ENCODE measurements at places on chromosomes 6 and 20.

GRCh38 chr6:144588697-144589325, 303.7 kb downstream of the UTRN start:
- DNase-seq, result no peak

- DNase-seq, result no peak
Measured at GRCh38 chr6:42108071-42108470, 34.3 kb downstream of the C6orf132 start.

GRCh38 chr6:25350573-25350972, 71.4 kb downstream of the CARMIL1 start:
- no peak for DNase-seq

DNA sequence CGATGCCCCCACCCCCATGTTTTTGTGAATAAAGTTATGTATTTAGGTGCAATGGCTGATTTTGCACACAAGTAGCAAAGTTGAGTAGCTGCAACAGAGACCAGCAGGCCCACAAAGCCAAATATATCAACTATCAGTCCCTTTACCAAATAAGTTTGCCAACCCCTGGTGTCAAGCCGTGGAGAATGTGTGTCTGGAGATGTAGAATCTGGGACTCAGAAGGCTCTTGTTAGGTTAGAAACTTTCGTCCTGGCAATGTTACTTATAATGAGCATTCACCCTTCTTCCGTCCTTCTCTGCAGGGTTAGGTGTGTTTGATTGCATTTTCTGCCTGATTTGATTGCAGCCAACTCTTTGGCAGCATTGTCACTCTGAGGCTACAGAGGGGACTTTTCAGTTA, 57.8 kb downstream of the ZNF217 start:
- no peak for DNase-seq

GRCh38 chr20:47113362-47114109, 218.9 kb downstream of the EYA2 start:
- no peak for DNase-seq

DNA sequence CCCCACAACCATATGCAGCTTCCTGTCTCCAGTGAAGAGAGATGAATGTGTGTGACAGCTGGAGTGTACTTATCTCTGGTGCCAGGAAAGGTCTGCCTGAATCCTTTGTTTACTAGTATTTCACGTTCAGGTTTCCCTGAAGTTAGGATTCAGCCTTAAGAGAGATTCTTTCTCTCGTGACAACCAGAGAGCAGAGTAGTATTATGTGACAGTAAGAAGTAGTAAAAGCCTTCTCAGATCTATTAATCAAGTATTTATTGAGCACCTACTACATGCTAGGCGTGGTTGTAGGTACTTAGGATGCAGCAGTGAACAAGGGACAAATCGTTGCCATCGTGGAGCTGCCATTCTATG, 949 bp downstream of the KIFC1 start:
- DNase-seq, result no peak

DNA sequence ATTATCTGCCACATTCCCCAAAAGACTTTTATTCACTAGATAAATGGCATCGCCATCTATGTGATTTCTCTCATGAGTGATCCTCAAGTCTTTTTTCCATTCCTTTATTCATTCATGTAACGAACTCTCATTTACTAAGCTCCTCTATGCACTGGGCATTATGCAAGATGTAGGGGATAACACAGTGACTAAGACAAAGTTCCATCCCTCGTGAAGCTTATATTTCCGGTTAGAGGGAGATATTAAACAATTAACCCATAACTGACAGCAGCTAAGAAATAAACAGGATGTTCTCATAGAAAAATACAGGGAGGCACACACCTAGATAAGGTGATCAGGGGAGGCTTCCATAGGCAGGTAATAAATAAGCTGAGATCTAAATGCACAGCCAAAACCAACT, 17.2 kb upstream of the PREX1 start:
- DNase-seq, result no peak

GRCh38 chr6:149032599-149033405, 284.7 kb upstream of the TAB2 start:
- peak; percentile 64 for DNase-seq

GRCh38 chr6:100899202-100899601, 18.1 kb upstream of the ASCC3 start:
- DNase-seq, result no peak

- DNase-seq, result no peak
Measured at GRCh38 chr6:153059311-153059710, 56.8 kb upstream of the MTRF1L start.

- no peak for DNase-seq
Measured at GRCh38 chr6:140153703-140154102, 779.3 kb upstream of the CITED2 start.

DNA sequence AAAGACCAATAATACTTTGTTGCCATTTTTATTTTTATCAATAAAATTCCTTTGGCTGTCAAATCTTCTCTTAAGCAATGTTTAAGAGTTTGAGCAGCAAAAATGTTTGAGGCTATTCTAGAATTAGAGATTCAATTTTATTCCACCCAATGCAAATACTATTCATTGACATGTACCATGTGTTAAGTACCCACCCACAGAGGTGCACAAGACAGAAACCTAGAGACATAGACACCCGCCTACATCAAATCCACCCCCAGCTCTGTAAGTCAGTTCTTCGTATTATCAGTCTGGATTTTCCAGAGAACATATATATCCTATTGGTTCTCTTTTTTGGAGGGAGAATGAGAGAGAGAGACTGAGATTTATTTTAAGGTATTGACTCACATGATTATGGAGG, 463.7 kb downstream of the EPM2A start:
- DNase-seq, result no peak

- DNase-seq, result no peak
Measured at GRCh38 chr20:14282140-14282539, 55.3 kb downstream of the FLRT3 start.

GRCh38 chr6:144262470-144263369, 22.4 kb upstream of the UTRN start:
- DNase-seq, result no peak

- DNase-seq, result no peak
Measured at GRCh38 chr6:21444711-21445260, 148.8 kb upstream of the SOX4 start.

- no peak for DNase-seq
Measured at GRCh38 chr6:107399935-107400334, 59.4 kb downstream of the PDSS2 start.

DNA sequence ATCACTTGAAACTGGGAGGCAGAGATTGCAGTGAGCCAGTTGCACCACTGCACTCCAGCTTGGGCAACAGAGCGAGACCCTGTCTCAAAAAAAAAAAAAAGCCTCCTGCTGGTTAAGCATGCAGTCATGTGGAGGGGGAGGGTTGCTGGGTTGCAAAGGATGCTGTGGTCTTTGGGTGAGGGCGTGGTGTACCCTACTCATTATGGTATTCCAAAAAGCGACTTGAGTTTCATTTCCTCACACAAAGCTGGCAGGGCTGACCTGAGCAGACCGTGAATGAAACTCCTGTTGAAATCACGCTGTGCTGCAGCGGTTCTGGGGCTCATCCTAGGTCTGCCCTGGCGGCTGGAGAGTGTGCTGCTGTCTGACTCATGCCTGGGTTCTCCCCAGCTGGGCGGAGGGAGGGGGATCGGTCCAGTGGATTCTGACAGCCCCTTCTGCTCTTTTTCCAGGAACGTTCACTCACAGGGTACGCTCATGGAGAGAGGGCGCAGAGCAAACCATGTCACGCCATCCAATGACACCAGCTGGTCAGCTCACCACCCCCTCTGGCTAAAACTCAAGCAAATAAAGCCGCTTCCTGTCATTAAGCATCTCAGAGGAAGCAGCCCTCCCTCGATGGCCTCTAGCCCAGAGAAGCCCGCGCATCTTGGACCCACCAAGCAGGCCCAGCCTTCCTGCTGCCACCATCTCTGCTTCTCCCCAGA, 166.2 kb downstream of the SCML4 start:
- peak; percentile 80 for DNase-seq

- no peak for DNase-seq
Measured at GRCh38 chr6:105795913-105796517, 290.1 kb upstream of the PRDM1 start.

GRCh38 chr20:58508762-58509395, 6.3 kb downstream of the APCDD1L start:
- no peak for DNase-seq

GRCh38 chr6:148293181-148293995, 49.2 kb upstream of the SASH1 start:
- peak; percentile 26 for DNase-seq

DNA sequence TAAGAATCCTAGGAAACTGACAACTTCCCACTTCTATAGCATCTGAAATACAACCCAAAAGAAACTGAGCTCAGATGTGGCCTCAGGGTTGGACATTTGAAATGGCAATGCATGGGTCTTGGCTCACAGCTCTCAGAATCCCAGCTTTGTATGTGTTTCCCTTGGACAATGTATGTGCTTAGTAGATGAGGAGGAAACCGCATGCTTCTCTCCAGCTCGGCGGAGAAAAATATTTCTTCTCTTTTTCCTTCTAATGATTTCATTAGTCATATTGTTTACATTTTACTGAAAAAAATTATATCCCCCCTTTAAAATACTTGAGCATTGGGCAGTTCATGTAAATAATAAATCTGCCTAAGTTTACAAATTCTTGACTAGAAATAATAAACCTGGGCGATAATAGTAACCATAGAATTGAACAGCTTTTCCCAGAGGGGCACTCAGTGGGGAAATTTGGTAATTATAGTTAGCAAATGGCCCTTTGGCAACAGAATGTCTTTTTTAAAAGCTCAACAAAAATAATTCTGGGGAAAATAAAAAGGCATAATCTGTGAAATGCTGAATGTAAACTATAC, 55.3 kb downstream of the PFDN4 start:
- no peak for DNase-seq

DNA sequence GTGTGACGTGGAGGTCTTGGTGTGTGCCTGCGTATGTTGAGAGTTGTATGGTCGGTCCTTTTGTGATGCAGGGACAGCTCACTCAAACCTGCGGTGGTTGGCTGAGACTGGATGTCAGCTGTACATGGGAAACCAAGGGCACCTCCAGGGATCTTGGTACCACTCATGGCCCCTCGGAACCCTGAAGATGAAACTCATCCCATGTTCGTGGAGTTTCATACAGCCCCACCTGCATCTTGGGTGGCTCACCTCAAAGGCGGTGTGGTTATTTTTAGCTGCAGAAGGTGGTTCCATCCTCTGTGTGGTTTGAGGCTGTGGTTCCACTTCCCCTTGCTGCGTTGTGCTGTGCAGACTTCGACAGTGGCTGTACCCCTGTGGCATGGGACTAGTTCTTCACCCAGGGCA, 52.6 kb upstream of the SLC22A1 start:
- no peak for DNase-seq

GRCh38 chr6:48086187-48086586, 24.8 kb downstream of the PTCHD4 start:
- no peak for DNase-seq

- no peak for DNase-seq
Measured at GRCh38 chr6:149044528-149044927, 273.0 kb upstream of the TAB2 start.
